SK-MEL-5 (cell line): ENCODE measurements at places on chromosomes 3 and 15. TPM values are rescaled to one million over a fixed set of nuclear protein-coding genes. Genes with fewer than 3 reads are reported as not detected.

Gene LRRIQ4
- total RNA-seq = not detected in 2 replicates

Gene SLC15A2
- total RNA-seq = 0.05 and 1.2 TPM in 2 replicates

Gene IRAK2
- total RNA-seq = 1.2 and 1.8 TPM in 2 replicates

Gene PLCH1
- total RNA-seq = 0.26 and 0.35 TPM in 2 replicates

DNA sequence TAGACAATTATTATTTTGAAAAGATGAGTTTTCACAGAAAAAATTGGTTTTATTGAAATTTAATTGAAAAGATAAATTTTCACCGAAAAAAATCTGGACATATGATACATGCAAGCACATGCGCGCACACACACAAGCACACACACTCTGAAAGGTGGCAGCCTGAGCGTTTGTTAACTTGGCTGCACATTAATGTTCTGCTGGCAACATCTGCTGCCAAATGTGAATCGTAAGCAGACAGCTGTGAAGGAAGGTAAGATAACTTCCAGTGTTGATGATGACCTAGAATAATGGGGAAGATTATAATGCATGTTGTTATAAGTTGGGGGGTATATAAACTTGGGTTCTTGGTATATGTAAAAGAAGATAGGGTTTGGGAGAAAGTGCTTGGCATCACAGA, 18.4 kb upstream of the CMTM7 start:
- DNase-seq = no peak

- DNase-seq = no peak
These were observed 38.1 kb downstream of the TM2D3 start for GRCh38 chr15:101614001-101614585.

DNA sequence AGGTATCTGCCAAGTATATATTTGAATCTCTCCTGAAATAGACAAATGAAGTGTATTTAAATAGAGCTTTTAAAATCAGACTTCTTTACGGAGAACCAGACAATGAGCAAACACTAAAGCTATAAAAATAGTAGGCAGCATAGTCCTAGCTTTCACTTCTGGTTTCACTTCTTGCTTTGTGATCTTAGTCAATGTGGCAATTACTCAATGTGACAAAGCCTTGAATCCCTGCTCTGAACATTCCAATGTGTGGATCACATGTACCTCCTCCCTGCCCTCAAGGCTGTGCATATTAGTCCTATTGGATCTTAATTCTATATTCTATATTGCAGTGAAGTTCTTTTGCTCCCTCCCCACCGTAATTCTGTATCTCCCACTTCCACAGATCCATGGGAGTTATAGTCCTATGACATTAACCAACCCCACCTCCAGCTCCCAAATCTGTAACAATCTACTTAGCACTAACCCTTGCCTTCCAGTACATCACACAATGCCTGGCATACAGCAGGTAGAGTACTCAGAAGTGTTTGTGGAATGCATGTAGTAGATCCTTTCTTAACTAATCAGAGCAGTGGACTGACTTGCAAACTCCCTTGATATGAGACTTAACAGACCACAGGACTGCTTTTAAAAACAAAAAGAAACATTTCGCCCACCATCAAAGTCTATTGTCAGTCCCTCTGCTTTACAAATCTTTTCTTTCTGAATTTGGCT, 24.3 kb upstream of the CP start:
- DNase-seq = peak; percentile 12

DNA sequence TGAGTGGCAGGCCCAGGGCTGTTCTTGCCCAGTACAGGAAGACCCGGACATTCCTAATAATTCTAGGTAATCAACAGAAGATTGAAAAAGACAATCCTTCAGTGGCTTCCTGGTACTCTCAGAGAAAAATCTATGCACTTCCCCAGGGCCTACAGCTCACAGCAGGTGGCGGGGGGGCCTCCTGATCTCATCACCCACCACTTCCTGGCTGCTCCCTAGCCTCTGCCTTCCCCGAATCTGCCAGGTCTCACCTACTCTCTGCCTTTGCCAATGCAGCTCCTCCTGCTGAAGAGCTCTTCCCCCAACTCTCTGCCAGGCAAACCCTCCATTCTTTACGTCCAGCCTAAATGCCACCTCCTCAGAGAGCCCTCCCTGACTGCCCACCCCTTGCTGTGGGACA, 37.5 kb downstream of the EHD4 start:
- DNase-seq = no peak

GRCh38 chr3:74048699-74049098, 424.0 kb upstream of the PDZRN3 start:
- DNase-seq = no peak

DNA sequence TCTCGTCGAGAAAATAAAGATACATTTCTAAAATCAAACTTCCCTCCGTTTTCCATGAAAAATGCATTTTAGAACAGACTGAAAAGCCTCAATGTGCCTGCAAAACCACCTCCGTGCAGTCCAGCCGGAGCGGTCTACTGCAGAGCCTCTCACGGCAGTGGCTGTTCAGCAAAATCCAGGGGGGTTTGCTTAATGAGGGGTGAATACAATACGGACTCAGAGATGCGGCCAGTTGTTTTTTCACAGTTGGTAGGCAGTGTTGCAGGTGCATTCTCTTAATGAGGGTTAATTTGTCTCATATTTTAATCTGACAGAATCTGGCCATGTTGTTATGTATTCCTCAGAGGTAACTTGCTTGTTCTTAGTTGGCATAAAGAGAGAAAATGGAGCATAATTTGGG, 223.0 kb downstream of the EBLN2 start:
- DNase-seq = no peak
